Glomerular endothelial cell (primary cell): ENCODE measurements at places on chromosomes 2 and 18. TPM values are rescaled to one million over a fixed set of nuclear protein-coding genes. Genes with fewer than 3 reads are reported as not detected.

- no peak for DNase-seq
These were observed 442.6 kb downstream of the CMPK2 start for GRCh38 chr2:6423157-6423556.

DNA sequence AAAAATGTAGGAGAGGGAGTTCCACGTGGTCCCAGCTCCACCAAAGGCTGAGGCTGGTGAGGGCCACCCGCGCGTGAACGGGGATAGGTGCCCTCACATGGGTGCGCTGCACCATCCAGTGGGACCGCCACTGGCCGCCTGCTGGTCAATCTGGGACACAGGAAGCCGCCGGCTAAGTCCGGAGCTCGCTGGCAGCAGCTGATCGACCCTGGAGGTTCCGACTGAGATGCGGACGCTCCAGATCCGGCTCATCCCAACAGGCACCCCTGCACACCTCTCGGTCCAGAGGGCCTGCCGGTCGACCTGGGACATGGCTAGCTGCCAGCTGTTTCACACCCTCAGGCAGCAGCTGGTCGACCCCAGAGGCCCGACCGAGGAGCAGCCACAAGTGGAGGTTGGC, 116.5 kb upstream of the ANKRD30BL start:
- DNase-seq = no peak

DNA sequence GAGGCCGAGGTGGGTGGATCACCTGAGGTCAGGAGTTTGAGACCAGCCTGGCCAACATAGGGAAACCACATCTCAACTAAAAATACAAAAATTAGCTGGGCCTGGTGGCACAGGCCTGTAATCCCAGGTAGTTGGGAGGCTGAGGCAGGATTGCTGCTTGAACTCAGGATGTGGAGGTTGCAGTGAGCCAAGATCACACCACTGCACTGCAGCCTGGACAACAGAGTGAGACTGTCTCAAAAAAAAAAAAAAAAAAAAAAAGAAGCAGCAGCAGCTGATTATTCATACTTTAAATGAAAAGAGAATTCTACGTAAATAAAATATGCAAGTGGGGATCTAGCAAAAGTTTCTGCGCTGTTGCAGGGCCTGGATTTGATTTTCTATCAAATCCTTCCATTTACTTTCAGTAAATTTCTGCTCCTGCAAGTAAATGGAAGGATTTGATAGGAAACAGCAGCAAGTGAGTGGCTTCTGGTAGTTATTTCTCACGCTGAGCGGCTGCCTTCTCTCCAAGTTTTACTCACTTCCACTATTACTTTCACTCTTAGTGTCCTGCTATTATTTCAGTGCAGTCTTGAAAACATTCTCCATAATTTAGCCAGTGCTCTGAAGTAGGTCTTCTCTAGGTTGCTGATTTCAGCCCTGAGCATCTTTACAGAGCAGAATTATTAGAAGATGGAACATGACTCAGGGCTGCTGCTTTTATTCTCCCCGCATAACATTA, 68.4 kb downstream of the SLC16A14 start:
- DNase-seq = no peak

DNA sequence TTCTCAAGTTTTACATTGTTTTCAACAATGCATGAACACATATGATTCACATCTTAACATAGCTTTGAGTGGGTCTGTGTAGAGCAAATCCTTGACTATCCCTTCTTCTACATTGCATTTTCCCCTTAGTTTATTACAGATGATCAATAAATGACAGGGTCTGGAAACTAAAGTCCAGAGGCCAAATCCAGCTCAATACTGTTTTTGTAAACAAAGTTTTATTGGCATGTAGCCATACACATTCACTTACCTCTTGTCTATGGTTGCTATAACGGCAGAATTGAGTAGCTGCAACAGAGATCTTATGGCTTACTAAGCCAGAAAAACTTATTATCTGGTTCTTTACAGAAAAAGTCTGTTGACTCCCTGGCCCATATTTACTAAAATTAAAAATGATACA, 12.8 kb downstream of the FANCL start:
- no peak for DNase-seq

GRCh38 chr2:100208141-100208770, 65.9 kb upstream of the AFF3 start:
- DNase-seq = no peak

- DNase-seq = no peak
These were observed 9.0 kb downstream of the TBR1 start for GRCh38 chr2:161424891-161425727.

- no peak for DNase-seq
These were observed 273.2 kb downstream of the BCL2 start for GRCh38 chr18:63046375-63046774.

DNA sequence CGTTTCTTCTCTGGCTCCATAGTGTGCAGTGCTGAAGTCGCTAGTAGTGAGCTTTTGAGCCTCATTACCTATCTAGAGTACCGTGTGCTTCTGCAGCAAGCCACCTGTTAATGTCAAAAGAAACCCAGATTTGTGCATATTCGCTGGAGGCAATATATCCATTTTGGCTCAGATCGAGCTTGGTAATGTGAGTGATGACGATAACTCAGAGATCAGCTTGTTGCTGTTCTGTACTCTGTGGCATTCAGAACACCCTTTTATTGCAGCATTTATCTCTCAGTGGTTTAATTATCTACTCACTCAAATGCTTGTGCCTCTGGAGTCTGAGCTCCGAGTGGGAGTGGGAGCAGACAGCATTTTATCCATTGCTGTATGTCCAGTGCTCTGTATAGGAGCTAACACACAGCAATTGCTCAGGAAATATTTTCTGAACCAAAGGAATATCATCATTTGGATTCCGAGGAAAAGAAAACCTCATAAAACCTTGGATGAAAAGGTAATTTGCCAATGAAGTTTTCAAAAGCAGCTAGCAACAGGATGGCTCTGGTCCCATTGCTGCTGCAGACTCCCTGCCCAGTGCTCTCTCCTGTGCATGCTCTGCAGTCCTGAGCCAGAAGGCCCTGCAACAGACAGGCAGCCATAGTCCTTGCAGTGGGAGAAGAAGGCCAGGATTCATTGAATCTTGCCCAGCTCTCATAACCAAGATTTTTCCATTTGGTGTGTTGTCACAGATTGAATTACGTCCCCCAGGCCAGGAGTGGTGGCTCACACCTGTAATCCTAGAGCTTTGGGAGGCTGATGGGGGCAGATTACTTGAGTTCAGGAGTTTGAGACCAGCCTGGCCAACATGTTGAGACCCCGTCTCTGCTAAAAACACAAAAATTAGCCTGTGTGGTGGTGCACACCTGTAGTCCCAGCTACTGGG, 183.8 kb downstream of the MYCN start:
- DNase-seq = no peak

DNA sequence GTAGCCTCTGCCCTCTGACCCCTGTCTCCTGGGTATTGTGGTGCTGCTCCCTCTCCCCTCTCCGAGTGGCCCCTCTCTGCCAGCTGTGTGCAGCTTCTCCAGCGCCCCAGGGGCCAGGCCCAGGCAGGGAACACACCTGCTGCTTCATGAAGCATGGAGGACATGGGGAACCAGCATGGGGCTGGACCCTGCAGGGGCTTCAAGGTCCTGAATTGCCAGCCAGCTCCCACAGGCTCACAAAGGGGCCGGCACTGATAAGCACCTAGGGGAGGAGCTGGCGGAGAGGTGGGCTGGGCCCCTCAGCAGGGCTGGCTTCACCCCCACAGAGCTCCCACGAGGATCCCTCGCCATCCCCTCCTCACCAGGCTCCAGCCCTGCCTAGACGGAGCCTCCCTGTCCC, 77.4 kb upstream of the GPC1 start:
- no peak for DNase-seq

DNA sequence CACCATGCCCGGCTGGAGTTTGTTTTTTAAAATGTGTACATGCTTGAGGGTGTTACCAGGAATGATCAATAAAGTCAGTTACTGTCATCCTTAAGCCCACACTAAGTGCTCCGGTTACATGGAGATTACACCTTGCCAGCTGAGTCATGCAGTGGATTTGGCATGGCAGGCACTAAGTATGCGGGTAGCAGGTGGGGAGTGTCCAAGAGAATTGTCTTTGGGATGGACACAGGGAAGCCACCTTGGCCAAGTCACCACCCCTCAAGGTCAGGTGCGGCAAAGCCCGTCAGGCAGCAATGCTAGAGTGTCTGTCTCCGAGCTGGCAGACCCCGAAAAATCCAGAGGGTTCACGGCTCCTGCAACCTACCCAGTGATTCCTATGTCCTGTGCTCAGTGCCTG, 54.8 kb downstream of the GBX2 start:
- no peak for DNase-seq

DNA sequence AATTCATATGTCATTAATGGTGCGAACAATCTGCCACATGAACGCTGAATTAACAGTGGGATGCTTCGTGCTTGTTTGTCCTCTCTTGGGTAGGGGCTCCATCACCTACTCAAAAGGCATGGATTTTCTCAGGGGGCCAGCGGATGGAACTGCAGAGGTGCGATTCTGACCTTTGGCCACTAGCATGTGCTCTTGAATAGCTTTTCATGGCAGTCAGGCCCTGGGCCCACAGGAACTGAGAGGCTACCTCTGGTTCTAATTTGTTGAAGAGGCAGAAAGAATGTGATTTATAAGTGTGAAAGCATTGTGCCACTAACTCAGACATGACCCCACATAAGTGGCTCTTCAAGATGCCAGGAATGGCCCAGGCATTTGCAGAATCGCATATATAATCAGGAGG, 283.2 kb downstream of the INSIG2 start:
- DNase-seq = no peak

DNA sequence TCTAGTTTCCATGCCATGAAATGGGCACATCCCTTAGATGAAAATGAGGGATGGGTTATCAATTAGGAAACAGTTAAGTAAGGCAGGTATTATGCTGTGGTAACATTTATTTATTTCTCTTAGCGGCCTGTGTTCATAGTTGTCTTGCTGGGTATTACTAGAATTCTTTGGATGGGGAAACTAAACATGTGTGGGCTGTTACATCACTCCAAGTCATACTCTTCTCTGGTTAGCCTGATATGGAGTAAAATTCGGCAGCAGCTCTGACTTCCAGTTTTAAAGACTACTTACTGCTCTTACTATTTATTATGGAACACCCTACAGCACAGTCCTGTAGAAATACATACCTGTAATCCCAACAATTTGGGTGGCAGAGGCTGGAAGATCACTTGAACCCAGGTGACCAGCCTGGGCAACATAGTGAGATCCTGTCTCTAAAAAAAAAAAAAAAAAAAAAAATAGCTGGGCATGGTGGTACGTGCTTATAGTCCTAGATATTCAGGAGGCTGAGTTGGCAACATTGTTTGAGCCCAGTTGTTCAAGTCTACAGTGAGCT, 33.1 kb upstream of the RASGRP3 start:
- no peak for DNase-seq

ESPNL gene
- 0.44 and 0.53 TPM in 2 replicates for total RNA-seq

DUSP19 gene
- 1.4 and 4.3 TPM in 2 replicates for total RNA-seq

CHMP3 gene
- 59.2 and 74.2 TPM in 2 replicates for total RNA-seq

SLC4A3 gene
- 2.0 TPM in 2 replicates for total RNA-seq

TMEM185B gene
- 39.1 and 40.3 TPM in 2 replicates for total RNA-seq

ADGRF3 gene
- total RNA-seq = 0.06 and 0.58 TPM in 2 replicates

INHA gene
- not detected in 2 replicates for total RNA-seq
